ENCODE measurements at places on chromosomes 16 and 17.

DNA sequence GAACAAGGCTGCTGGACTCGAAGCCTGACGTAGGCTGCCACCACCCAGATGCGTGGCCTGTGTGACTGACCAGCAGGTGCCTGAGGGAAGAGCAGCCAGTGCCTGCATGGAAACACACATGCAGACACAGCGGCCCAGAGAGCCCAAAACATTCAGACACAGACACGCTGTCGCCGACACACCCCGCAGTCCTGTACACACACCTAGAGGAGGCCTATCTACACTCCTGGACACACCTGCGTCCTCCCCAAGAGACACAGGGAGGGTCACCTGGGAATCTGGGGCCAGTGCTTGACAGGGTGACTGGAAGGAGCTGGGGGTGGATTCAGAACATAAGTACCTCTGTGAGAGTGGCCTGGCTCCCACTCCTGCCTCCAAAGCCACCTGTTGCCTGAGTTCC lies 6.1 kb upstream of the TSPOAP1 start:
- DNase-seq, result peak; percentile 18

GRCh38 chr16:87201052-87201451 lies 116.1 kb downstream of the C16orf95 start:
- DNase-seq, result no peak

DNA sequence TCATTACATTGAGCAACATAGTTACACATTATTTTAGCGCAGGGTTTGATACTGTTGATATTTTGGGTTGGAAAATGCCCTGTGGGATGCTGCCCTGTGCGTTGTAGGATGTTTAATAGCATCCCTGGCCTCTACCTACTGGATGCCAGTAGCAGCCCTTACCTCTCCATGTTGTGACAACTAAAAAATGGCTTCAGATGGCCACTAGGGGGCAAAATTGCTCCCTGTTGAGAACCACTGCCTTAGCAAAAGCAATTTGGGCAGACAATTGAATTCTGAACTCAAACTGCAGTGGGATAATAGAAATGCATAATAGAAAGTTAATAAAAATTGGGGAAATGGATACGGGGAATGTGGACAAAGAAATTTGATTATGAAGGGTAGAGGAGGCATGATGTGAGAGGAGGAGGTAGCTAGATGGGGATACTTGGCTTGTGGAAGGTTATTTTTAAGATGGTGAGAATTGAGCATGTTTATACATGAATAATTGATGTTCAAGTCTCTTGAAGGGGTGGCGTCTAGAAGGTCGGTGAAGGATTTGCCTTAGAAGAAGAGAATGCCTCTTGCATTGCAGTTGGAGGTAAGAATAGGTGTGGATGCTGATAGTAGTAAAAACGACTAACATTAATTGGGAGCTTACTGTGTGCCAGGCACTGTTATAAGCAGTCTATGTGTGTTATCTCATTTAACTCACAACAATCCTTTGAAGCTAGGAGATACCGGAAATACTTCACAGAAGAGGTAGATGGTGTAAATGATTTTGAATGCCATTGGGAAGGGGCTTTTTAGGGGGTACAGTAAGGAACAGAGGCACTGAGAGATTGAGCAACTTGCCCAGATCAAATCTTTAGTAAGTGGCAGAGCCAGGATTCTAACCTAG lies 19.0 kb downstream of the HEATR9 start:
- DNase-seq, result peak; percentile 59

DNA sequence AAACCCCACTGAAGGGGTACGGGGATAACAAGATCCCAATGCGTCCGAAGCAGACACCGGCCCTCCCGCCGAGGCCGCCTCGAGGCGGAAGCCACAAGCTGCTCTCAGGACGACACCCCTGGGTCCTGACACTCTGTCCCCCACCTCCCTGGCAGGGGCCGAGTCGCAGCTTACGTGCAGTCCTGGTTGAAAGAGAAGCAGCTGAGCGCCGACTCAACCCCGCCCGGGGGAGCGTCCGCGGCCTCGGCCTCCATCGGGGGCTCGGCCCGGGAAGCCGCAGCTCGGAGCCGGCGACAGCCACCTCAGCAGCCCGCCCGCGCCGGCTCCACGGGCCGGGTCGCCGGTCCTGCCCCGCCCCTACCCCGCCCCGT lies at the start of gene WIPI1:
WIPI1 (minus strand) TSS at position 329 of the 371 bp plus-strand sequence; CDS start at position 254, 75 bp downstream.
- no peak for DNase-seq

GRCh38 chr16:48277158-48277557 lies 29.8 kb upstream of the ABCC11 start:
- no peak for DNase-seq

DNA sequence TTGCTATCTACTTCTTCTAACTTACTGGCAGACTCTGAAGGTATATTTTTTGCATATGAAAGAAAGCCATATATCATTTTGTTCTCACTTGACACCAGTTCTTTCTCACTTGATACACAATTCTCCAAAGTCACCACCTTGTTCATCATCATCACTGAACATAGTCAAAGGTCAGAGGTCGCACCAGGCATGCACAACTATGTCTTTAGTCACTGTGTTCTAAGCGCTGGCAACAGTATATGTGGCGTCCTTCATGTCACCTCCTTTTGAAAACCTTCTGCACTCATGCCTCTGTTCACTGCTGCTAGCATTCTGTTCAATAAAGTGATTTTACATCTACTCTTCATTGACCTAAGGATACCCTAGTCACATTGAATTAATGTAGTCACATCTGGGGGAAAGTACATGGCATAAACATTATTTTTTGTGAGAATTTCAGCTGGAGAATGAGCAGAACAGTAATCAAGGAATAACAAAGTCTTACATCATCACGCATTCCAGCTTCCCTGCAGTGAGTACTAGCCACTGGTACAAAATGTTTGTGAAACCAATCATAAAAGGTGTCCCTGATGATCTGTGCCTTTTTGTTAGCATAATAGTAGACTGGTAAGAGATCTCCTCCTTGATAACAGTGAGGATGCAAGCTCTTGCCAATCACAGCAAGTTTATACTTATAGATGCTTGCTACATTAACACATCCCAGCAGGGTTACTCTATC lies 20.5 kb upstream of the TBX4 start:
- DNase-seq, result no peak

- no peak for DNase-seq
These were observed 26.9 kb upstream of the LITAF start for GRCh38 chr16:11613381-11614303.

DNA sequence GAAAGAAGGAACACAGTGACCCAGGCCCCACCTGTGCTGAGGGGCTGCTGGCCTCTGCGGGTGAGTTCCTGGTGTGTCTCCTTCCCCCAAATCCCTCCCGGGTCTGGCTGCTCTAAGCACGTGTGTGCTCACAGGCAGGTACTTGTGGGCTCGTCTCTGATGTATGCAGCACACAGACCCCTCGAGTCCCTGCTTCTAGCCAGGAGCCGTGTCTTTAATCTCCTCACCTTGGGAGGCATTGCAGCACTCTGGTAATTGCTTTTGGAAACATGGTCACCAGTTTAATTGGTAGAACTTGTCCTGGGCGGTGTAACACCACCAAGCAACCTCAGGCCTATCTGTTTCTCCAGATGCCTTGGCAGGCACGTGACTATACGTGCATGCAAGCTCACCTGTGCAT lies 8.8 kb upstream of the RPL38 start:
- no peak for DNase-seq

Measured in CD4-positive, alpha-beta memory T cell (primary cell).